ENCODE measurements at places on chromosomes 11 and 22. TPM values are rescaled to one million over a fixed set of nuclear protein-coding genes. Genes with fewer than 3 reads are reported as not detected.

Gene ZNF280B
- total RNA-seq: 0.10 TPM

Gene TRIM29
- 226 TPM for total RNA-seq

Gene VPS26B
- total RNA-seq: 39.2 TPM

Gene TENM4
- total RNA-seq: not detected

Gene TH
- total RNA-seq: 3.4 TPM

Gene LRRC74B
- 0.13 TPM for total RNA-seq

Gene MTFP1
- total RNA-seq: 46.8 TPM

Gene SAA2
- not detected for total RNA-seq

Gene GAB4
- not detected for total RNA-seq

Gene ART1
- total RNA-seq: not detected

Gene RASGRP2
- total RNA-seq: not detected

Gene MS4A6A
- total RNA-seq: not detected

Gene GNAZ
- 6.0 TPM for total RNA-seq

Gene NAA40
- 14.9 TPM for total RNA-seq

Gene LRRC32
- not detected for total RNA-seq

Gene GRM5
- not detected for total RNA-seq

Gene OR5A1
- total RNA-seq: not detected

Gene KIRREL3
- total RNA-seq: 0.28 TPM

Gene USP2
- total RNA-seq: 4.4 TPM

All from HT-29 (cell line).